Activated CD4-positive, alpha-beta T cell treated with anti-CD3 and anti-CD28 coated beads for 4 hours (primary cell): ENCODE measurements at places on chromosomes 7 and 10.
A peak's percentile ranks its signal among the peaks of the same experiment; 100 is the strongest.

DNA sequence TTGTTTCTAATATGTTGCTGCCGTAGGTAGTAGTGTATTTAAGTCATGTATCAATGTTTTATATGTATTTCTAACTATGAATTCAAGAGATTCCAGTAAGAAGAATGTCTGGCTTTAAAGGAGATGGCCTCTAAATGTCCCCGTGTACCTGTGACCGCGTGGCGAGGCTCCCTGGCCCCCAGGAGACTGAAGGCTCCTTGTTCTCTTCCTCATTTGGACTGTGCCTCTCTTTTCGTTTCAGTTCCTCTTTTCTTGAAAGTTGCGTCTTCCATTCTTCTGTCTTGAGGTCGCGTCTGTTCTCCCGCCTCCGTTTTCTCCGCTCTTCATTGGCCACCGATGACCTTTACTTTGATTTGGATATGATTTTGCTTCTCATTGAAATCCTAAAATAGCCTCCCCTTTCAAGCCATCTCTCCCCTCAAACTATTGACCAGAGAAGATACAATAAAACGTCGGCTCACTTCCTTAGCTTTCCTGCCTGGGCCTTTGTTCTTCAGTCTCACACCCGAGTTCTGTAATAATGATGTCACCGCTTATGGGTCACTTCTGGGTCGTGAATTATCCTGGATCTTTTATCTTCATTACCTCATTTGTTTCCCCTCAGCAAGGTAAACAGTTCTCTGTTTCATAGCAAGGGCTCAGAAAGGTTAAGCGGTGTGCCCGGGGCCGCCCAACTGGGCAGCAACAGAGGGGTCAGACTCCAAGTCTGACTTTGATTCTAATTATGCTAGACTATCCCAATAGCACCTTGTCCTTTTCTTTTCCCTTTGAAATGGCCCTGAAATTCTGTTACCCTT lies 28.7 kb downstream of the WIPI2 start:
- no peak for DNase-seq

GRCh38 chr10:116722736-116723427 lies 19.5 kb downstream of the HSPA12A start:
- no peak for DNase-seq

- peak; percentile 60 for DNase-seq
Observed at GRCh38 chr10:110364531-110364937, 59.8 kb upstream of the SMNDC1 start.

GRCh38 chr7:155278921-155279320 lies 18.8 kb upstream of the INSIG1 start:
- no peak for DNase-seq

DNA sequence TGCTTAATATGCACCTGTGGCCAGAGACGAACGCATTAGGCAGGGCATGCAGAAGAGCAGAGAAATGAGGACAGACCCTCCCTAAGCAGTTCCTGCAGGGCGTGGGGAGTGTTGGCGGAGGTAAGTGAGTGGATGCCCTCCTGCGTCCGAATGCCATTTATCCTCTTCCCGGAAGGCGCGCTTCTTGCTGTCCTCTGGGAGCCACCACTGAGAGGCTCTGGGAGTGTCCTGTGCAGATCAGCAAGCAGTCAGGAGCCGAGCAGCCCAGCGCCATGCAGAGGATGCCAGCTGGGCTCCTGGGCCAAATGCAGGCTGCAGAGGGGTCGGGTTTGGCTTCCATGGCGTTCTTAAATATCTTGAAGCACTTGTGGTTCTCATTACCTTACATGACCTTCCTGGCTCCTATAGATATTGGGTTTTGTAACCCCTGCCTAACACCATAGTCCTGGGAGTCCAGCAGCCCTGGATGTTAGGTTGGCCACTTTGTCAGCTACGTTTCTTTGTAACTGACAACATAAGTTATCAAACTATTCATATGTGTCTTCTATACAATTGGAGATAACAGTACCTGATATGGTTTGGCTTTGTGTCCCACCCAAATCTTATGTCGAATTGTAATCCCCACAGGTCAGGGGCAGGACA lies 30.0 kb upstream of the SLIT1 start:
- DNase-seq = no peak

DNA sequence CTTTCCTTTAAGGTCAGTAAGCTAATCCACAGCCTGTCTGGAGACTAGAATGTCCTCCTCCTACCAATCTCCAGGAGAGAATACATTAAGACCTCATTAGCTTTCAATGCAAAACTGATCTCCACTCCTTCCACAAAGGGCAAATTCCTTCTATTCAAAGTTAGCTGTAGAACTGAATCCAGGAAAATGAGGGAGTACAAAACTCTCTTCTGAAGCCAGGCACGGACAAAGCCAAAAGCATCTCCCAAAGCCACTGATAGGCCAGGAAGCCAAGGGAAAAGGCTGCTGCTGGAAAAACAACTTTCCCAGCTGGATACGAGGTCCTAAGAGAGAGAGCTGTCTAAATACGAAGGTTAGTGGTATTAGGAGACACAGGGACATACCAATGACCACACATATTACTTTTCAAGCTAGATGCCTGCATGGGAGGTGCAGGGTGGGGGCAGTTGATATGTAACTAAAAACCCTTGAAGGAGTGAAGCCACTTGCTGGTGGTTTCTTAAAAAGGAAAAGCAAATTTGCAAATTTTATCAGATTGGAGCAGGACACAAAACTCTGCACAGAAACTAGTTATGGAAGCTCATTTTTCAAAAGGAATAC lies 43.6 kb downstream of the MKX start:
- DNase-seq = no peak

GRCh38 chr7:83976302-83976701 lies 218.3 kb downstream of the SEMA3A start:
- DNase-seq = no peak

DNA sequence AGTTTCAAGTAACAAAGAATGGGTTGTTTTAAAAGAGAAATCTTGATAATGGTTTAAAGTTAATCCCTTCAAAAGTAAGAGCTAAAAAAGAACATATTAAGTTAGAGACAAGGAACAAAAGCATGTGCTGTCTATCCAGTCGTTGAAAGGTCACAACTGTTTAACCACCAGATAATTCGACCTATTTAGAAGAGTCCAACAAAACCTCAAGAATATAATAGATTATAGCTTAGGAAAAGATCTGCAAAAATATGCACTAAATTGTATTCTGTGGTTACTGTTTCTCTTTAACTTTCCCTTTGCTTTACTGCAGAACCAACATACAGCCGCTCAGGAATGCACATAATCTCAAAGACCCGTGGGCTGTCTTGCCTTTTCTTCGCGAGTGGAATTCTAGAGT lies 74.9 kb downstream of the PCGF5 start:
- DNase-seq = no peak

GRCh38 chr10:24132741-24133140 lies 76.2 kb upstream of the KIAA1217 start:
- no peak for DNase-seq

- DNase-seq = no peak
Observed at GRCh38 chr7:108335269-108335918, 120.8 kb downstream of the NRCAM start.

DNA sequence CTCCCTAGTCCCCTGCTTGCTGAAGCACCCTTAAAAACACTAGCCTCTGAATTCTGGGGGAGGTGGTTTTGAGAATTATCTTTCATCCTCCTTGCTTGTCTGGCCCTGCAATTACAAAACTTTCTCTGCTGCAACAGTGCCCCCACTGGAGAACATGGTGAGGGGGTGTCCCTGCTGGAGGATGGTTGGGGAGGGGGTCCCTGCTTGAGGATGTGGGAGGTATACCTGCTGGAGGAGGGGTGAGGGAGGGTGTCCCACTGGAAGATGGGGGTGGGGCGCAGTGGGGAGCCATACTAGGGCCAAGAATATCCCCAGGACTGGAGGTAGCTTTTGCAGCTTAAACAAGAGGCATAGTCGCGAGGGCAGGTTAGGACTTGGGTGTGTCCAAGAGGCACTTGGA lies 3.2 kb upstream of the POLM start:
- no peak for DNase-seq

DNA sequence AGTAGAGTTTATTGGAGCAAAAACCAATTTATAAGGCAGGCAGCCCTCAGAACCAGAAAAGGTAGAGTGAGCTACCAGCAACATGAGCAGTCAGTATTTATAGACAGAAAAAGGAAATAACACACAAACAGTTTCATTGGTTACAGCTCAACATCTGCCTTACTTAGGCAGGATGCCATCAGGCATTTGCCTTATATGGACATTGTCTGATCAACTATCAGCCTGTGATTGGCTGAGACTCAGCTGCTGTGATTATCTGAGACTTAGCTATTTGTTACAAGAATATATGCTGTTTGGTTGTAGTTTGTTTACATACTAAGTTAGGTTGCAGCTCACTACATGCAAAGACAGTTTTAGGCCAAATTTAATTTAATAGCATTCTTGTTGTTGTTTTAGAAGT lies 60.4 kb upstream of the CDK1 start:
- no peak for DNase-seq

DNA sequence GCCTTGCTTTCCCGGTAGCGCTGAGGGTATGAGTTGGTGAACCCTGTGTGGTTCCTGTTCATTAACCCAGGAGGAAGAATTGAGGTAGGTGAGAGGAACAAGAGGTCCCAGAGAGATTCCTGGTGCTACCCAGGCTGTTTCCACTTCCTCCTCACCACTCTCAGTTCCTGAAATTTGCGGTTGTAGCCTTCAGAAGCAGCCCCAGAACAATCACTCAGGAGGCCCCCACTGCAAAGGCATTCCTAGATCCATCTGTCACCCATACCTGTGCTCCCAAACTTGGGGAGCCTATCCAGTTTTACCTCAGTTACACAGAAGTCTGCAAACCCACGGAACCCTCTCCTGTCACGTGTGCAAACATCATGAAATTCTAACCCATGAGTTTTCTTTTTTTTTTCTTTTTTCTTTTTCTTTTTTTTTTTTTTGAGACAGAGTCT lies 9.0 kb upstream of the PIP4K2A start:
- DNase-seq = no peak

- no peak for DNase-seq
Observed at GRCh38 chr7:115631782-115632181, 398.8 kb downstream of the TFEC start.
